ENCODE measurements at places on chromosomes 4 and X.

GRCh38 chrX:87664381-87664780, 146.8 kb downstream of the KLHL4 start:
- DNase-seq = no peak

- DNase-seq = no peak
Observed at GRCh38 chrX:135596495-135596894, 76.0 kb downstream of the INTS6L start.

DNA sequence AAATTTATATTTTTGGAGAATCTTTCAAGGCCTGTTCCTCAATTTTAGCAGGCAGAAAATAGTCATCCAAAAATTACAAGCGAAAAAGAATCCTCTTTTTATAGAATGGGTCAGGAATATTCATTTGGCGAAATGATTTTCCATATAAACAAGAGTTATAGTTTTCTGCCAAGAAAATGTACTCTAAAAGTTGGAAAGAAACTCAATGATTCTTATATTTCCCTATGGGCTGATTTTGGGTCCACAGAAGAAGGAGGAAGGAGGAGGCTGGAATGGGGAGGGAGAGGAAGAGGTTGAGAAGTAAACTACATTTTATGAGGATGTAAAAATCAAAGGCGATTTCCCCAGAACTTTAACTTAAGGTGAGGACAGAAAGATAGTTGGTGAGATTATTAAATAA, 159.3 kb downstream of the DCAF12L1 start:
- DNase-seq = no peak

DNA sequence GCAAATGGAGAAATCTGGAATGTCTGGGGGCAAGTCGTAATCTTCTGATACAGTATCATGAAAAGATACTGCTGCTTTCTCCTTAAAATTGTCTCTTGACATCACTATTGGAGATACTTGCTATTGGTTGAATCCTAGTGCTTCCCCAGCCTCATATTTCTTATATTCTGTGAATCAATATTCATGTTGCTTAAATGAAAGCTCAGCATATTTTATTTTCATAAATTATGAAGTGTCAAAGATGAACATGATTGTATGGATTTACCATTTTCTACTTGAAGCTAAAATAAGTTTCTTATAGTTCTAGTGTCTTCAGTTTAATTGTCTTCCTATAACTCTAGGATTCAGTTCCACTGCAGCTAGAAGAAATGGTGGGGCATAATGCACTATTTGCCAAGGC, 29.6 kb upstream of the MBNL3 start:
- DNase-seq = no peak

DNA sequence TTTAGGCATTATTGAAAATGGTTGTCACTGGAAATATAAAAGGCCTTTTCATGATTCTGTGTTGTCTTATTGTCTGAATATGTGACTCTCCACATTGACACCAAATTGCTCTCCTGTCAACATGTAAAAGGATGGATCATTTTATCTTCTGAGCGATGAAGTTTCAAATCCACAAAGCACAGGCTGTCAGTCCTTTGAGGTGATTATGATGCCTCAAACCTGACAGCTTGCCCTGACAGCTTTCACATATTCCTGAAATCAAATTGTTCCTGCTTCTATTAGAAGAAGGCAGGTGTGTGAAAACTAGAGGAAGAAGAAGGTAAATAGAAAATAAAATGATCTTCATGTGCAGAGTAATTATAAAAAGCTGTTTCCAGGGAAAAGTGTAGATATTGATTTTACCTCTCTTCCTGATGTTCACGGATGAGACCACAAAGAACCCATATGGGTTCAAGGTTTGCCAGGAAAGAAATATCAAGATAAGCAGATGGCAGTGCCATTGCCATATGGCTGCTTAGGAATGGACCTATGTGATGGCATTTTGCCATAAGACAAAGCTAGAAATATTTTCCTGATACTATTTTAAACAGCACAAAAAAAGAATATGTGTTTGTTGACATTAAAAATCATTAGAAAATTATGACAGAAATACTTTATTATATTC, 1006.3 kb upstream of the AGA start:
- no peak for DNase-seq

Data from stimulated activated CD8-positive, alpha-beta memory T cell treated with anti-CD3 and anti-CD28 coated beads, Interleukin-2, amount 100 ng/mL, for 1 hour (primary cell).